Activated T-cell treated with anti-CD3 and anti-CD28 coated beads for 4 hours (primary cell): ENCODE measurements at places on chromosomes 2 and 18.

DNA sequence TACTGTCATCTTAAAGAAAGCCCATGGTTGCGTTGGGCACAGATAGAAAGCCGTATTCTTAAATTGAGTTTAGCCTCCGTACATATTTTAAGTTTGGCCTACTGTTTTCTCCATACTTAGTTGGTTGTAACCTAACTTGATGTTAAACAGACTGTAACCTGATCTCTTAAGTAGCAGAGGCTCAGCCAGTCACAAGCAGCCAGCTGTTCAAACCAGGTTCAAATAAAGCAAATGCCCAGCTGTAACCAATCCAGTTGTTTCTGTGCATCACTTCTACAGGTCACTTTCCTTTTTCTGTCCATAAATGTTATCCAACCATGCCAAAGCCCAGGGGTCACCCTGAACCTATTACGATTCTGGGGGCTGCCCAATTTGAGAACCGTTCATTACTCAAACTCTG is 10.0 kb upstream of the THADA start:
- no peak for DNase-seq

DNA sequence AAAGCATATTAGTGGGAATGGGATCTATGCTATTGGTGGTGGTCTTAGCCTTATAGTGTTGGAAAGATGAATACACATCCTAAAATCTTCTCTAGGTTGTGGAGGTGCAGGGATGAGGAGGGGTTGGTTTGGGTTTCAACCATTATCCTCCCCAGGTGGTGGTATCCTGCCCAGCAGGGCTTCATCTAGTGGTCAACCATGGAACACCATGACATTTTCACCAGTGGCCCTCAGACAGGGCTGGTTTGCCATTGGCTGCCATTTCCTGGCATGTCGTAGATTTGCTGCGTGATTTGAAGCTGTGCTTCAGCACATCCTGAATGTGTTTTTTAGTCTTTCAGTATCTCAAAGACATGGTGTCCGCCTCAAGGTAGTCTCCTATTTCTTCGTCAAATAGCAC is 391.2 kb upstream of the HNRNPA3 start:
- no peak for DNase-seq

DNA sequence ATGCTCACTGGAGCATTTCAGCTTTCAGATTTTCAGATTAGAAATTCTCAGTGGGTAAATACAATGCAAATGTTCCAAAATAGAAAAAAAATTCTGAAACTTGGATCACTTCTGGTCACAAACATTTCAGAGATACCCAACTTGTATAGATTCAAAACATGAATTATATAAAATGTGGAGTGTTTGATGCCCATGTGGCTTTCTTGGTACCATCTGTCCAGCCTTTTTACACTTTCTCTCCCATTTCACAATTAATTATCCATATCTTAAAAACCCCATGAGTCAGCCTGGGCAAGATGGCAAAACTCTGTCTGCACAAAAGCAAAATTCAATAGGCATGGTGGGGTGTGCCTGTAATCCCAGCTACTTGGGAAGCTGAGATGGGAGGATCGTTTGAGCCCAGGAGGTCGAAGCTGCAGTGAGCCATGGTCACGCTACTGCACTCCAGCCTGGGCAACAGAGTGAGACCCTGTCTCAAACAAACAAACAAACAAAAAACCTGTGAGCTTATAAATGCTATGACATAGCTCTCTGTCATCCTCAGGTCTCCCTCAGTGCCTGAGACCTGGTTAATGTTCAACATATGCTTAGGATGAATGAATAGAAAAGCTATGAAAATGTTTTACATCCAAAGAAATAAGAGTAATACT is 146.3 kb upstream of the TTC39C start:
- DNase-seq: no peak

GRCh38 chr2:146246736-146247523 is 1597.9 kb upstream of the ACVR2A start:
- DNase-seq: no peak

- DNase-seq: no peak
Observed at GRCh38 chr2:60446413-60447267, 106.8 kb downstream of the BCL11A start.

GRCh38 chr2:149001496-149001895 is 37.0 kb upstream of the LYPD6B start:
- no peak for DNase-seq

- no peak for DNase-seq
Observed at GRCh38 chr2:189402932-189403331, 38.3 kb upstream of the WDR75 start.

DNA sequence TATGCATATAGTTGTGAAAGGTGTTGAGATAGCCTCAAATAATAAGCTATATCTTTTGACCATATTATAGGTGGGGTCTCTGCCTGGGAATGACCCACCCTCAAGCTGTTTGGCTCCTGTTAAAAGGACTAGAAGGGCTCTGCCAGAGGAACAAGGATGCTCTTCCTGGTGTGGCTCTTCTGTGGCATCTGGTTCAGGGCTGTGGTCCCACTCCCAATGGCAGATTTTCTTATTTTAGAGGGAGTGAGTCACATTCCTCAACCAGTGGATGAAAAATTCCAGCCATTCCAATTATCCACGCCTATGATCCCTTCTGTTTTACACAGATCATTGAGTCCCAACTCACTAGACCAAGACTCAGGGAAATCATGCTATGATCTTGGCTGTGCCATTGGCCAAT is 119.9 kb downstream of the PARD3B start:
- no peak for DNase-seq

DNA sequence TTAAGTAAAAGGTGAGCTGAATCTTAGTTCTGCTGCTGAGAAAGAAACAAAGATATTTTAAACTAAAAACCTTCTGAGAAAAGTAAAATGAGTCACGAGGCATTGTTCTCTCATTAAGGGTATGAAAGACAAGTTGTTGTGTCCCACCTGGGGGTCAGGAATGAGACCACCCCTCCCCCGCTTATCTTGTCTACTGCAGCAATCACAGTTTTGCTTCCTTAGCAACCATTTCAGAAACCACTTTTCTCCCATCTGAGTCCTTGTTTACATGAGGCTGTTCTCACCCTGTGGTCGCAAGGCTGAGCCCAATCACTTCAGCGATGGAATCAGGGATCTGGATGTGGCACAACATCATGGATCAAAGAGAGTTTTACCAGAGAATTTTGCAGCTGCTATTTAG is 377.6 kb upstream of the NETO1 start:
- no peak for DNase-seq

- no peak for DNase-seq
Observed at GRCh38 chr2:196977507-196977906, 51.0 kb upstream of the PGAP1 start.

DNA sequence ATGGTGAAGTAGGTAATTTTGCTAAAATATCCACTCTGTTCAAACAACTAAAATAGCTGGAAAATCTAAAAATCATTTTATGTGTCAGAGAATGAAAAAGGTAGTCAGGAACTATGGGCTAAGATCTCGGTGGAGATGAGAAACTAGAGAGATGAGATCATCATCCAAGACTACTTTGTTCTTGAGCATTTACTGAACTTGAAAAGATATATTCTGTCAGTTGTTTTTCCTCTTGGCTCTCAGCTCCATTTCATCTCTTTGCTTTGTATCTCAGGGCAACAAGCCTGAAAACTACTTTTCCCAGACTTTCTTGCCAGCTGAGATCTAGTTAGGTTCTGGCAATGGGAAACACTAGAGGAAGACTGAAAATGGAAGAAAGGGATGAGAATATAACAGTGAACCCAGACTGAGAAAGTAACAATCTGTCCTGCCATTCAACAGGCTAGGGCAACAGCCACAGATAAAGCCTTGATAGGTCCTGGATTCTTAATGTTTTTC is 346.2 kb upstream of the MEX3C start:
- no peak for DNase-seq

DNA sequence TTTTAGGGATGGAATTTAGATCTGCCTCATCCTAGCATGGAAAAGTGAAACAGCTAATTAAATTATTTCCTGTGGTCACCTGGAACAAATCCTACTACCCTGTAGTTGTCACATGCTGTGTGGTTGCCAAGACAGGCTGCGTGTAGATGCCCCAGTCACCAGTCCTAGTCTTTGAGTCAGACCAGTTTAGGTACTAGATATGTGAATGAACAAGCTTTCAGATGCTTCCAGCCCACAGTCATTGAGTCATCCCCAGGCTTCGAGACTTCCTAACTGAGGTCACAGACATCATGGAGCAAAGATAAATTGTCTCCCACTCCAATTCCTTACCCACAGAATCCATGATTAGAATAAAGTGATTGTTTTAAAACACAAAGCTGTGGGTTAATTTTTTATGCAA is 35.8 kb upstream of the GRB14 start:
- DNase-seq: no peak

GRCh38 chr2:148273158-148273691 is 252.3 kb downstream of the MBD5 start:
- no peak for DNase-seq

DNA sequence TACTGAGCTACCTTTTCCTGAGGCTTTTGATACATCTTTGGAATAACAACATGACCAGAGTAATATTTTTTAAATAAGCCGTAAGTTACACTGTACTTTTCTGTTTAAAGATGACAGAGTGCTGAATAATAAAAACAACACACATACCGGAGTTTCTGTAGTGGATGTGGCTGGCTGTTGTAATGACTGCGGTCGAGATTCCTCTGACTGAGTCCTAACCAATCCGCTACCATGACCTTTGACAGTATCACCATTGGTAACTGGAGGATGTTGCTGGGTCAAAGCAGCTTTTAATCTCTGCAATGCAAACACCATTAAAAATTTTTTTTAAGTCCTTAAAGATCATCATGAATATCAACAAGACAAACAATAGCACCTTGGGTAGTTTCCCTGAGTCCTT is 70.7 kb downstream of the ATF2 start:
- no peak for DNase-seq

GRCh38 chr2:58156780-58157179 is 84.3 kb downstream of the FANCL start:
- DNase-seq: no peak

GRCh38 chr18:33841221-33841967 is 263.4 kb downstream of the ASXL3 start:
- DNase-seq: no peak

DNA sequence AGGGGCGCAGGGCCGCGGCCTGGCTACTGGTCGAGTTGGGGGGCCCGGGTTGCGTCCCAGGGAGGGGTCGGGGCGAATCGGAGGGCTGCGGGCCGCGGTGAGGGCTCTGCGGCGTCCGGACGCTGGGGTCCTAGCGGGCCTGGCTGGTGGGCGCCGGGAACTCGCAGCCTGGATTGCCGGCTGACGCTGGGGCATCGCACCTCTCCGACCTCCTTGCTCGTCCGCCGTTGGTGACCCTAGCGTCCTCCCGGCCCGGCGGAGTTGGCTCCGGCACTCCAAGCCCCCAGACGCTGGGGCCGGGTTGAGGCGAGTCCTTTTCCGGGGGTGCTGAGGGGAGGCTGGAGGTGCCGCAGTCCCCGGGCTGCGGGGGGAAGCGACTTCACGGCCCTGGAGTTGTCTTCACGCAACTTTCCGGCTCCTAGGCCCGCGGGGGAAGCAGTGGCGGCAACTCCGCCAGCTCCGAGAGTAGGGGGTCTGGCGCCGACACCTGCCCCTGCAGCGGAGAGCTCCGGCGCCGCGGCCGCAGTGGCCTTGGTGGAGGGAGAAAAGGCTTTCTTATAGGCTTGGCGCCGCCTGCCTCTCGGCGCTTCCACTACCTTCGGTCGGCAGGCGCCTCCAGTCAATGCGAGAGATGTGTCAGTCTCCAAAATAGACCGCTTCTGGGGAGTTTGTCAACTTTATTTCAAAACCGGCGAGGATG is 70.3 kb downstream of the HAUS1 start:
- DNase-seq: peak; percentile 21
